Thoracic aorta (tissue), 2 donors: ENCODE measurements at places on chromosomes 7 and 10. TPM values are rescaled to one million over a fixed set of nuclear protein-coding genes. Genes with fewer than 3 reads are reported as not detected.

DNA sequence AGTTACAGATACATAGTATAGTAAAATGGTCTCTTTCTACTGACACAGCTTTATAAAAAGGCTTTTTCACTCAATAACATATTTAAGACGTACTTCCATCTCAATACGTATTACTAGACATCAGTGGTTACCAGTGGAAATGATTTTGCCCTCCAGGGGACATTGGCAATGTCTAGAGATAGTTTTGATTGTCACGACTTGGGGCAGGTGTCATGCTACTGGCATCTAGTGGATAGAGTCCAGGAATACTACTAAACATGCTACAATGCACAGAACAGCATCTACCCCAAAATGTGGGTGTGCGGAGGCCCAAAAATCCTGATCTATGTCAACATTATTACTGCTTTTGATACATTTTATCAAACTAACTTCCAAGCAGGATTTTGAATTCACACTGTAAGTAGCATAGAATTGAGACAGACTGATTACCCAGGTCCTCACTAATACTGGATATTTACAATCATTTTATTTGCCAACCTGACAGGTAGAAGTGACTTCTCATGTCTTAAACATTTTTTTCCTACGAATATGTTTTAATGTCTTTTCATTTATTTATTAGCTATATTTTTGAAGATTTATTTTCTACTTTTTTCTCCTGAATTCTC is 53.8 kb downstream of the HGF start:
- DNase-seq, result no peak

FAM180A gene
- 133 TPM for total RNA-seq

GRCh38 chr7:24916463-24917040 is 63.4 kb downstream of the OSBPL3 start:
- DNase-seq, result no peak

DNA sequence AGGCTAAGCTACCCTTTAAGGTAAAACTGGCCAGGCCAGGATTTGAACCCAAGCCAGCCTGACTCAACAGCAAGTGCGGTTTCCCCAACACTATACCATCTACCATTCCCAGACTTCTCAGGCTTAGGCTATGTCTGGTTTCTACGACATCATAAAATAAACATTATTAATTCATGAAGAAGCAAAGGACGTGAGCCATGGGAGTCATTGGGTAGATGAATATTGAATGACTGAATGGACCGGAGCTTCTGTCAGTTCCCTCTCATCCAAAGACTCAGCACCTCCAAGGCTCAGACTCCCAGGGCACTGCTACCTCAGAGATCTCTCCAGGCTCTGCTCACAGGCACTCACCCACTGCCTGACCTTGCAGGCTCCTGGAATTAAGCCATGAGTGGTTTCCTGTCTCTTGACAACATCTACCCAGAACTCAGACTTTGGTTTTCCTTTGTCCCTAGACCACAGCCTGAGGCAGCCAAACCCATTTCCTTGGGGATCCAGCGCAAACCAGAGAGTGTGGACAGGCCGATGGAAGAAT is 64.6 kb upstream of the STEAP1B start:
- no peak for DNase-seq

TMEM130 gene
- 26.2 TPM for total RNA-seq
